ENCODE measurements at places on chromosomes 4 and X. TPM values are rescaled to one million over a fixed set of nuclear protein-coding genes. Genes with fewer than 3 reads are reported as not detected.

The ZBTB33 gene
- total RNA-seq = 20.3 TPM

The CEP44 gene
- total RNA-seq = 21.7 TPM

The TMEM129 gene
- 36.0 TPM for total RNA-seq

The PPM1K gene
- 18.6 TPM for total RNA-seq

The SPATA4 gene
- total RNA-seq = 0.20 TPM

The SSX3 gene
- not detected for total RNA-seq

DNA sequence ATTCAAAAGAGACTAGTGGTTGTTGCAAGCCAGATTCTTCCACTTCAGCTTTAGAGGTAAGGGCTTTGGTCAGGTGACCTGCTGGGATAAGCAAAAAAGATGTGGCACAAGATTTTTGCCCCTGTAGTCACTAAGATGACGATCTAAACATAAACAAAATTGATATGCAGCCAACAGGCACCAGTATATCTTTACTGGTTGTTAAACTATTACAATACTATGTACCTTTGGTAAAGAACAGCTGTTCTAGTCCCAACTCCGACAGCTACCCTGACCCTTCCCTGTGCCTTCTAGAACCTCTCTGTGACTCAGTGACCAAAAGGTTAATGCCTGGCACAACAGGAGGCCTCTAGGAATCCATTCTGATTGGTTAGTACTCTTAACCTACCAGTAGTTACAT lies 59.6 kb downstream of the MGST2 start:
- no peak for DNase-seq

DNA sequence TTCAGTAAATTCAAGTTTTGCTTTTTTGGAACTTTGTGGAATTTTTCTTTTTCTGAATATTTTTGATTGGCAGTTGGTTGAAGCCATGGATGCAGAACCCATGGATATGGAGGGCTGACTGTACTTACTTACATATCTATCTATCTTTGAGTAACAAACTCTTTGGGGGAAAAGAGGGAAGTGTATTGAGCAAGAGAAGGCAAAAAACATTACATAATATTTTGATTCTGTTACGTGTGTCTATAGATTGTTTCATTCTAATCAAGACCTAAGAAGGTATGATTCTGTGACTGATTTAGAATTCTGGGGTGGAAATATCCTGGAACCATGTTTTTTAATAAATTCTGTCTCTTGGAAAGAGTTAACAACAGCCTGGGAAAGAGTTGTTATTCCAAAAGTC lies 31.5 kb downstream of the GRSF1 start:
- DNase-seq = no peak

- no peak for DNase-seq
Measured at GRCh38 chr4:40731792-40732245, 17.9 kb upstream of the NSUN7 start.

- DNase-seq = no peak
Measured at GRCh38 chr4:81684352-81684751, 212.6 kb upstream of the RASGEF1B start.

- DNase-seq = no peak
Measured at GRCh38 chr4:10587697-10588096, 96.9 kb downstream of the CLNK start.

- no peak for DNase-seq
Measured at GRCh38 chr4:76960014-76960413, 10.5 kb downstream of the SEPTIN11 start.

DNA sequence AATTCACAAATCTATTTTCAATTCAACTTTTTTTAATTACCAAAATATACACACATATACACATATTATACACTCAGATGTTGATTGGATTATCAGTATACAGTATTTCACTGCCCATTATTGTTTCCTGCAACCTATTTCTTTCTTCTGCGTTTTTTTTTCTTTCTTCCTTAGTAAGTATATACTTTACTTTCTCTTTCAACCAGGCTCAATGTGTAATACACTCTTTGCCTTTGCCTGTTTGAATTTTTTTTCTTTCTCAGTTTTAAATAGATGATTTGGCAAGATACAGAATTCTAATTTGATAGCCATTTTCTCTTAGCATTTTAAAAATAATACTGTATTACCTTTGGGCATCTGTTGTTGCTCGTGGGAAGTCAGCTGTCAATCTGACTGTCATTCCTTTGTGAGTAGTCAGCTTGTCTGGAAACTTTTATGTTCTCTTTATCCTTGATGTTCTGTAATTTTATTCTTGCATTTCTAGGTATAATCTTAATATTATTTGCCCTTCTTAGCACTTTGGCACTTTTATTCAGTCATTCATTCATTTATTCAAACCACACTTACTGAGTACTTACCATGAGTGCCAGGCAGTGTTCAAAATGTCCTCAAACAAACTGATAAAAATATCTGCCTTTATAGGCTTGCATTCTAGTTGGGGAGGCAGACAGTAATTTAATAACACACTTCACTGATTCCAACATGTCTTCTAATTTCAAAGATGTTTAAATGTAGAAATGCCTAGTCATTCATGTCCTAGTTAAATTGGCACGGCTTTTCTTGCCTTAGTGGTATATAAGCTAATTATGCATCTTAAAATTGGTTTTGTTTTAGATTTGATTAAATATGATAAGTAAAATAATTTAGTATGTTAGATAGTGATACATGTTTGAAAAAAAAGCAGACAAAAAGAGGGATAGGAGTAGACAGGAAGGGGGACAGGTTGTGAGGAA lies 3.7 kb downstream of the USP38 start:
- DNase-seq = no peak

- DNase-seq = no peak
Measured at GRCh38 chr4:21775703-21776102, 172.9 kb downstream of the KCNIP4 start.

- DNase-seq = no peak
Measured at GRCh38 chr4:149279331-149279730, 536.3 kb downstream of the IQCM start.

- DNase-seq = no peak
Measured at GRCh38 chr4:185101354-185101890, 41.6 kb upstream of the SLC25A4 start.

GRCh38 chr4:1002631-1003251 lies 8.7 kb upstream of the FGFRL1 start:
- DNase-seq = no peak

- DNase-seq = no peak
Measured at GRCh38 chr4:1928356-1929239, 57.4 kb downstream of the NSD2 start.

Data from mesothelial cell of epicardium (in vitro differentiated cells).